ENCODE measurements at places on chromosomes 2 and 18.

GRCh38 chr2:145157741-145158591 is 638.0 kb upstream of the ZEB2 start:
- DNase-seq: peak; percentile 74

DNA sequence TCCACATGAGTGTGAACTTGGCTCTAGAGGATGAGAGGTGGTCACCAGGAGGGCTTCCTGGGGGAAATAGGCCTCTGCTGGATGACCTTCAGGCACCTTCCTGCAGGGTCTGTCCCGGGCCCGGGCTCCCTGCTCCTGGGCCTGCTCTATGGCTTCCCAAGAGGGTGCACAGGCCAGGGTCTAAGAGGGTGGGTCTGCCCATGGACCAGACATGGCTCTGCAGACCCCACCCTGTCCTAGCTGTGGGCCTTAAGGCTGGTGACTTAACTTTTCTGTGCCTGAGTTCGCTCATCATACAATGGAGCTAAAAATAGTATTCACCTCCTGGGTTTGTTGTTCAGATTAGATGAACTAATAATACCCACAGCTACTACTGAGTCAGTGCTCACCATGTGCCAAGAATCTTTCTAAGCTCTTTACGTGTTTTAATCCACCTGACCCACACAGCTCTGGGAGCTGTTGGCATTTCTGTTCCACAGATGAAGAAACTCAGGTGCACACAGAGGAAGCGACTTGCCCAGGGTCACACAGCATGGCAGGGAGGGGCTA is 14.4 kb downstream of the INHBB start:
- no peak for DNase-seq

DNA sequence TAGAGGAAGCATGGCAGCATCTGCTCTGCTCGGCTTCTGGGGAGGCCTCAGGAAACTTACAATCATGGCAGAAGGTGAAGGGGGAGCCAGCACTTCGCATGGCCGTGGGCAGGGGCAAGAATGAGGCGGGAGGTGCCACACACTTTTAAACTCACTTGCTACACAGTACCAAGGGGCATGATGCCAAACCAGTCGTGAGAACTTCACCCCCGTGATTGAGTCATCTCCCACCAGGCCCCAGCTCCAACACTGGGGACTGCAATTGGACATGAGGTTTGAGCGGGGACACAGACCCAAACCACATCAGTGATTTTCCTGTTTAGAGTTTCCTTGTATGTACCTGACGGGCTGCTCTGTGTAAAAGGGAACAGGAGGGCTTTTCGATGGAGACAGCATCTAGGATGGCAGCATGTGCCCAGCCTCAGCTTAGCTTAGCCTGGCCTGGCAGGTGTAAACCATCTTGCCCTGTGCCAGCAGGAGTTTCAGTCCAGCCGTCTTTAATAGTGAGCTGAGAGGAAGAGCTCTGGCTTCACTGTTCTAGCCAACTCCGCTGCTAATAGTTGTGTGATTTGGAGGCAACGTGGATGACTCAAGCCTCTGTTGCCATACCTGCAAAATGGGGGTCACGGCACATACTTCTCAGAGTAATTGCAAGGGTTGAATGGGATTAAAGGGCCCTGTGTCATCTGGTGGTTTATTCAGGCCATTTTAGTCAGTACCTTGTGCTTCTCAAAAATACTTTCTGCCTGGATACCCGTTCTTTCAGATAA is 101.8 kb downstream of the ASAP2 start:
- DNase-seq: no peak

GRCh38 chr2:222423632-222424275 is 589 bp upstream of the SGPP2 start:
- no peak for DNase-seq

- DNase-seq: no peak
Measured at GRCh38 chr2:102664471-102664909, 45.1 kb downstream of the SLC9A2 start.

- no peak for DNase-seq
Measured at GRCh38 chr2:55159037-55159651, 72.9 kb downstream of the CLHC1 start.

- DNase-seq: no peak
Measured at GRCh38 chr18:75478996-75479880, 51.7 kb upstream of the SMIM21 start.

All from GM04504 (cell line).